ENCODE measurements at places on chromosomes 7 and 10. TPM values are rescaled to one million over a fixed set of nuclear protein-coding genes. Genes with fewer than 3 reads are reported as not detected.

The ANK3 gene
- total RNA-seq: 5.2 TPM

The XRCC2 gene
- 2.9 TPM for total RNA-seq

The SSC4D gene
- 0.38 TPM for total RNA-seq

The WNT8B gene
- total RNA-seq: not detected

The ICA1 gene
- 52.3 TPM for total RNA-seq

The LAMB1 gene
- 949 TPM for total RNA-seq

The HOXA6 gene
- total RNA-seq: 4.0 TPM

The COL17A1 gene
- 2.3 TPM for total RNA-seq

Data from vein endothelial cell (primary cell).